SK-MEL-5 (cell line): ENCODE measurements at places on chromosomes 6 and 20.

- DNase-seq = peak; percentile 52
Observed at GRCh38 chr6:1363729-1364572, 25.4 kb upstream of the FOXF2 start.

GRCh38 chr6:146028252-146028795, 538 bp upstream of the GRM1 start:
- DNase-seq = peak; percentile 46

- DNase-seq = no peak
Observed at GRCh38 chr6:15593798-15594197, 69.0 kb downstream of the DTNBP1 start.

DNA sequence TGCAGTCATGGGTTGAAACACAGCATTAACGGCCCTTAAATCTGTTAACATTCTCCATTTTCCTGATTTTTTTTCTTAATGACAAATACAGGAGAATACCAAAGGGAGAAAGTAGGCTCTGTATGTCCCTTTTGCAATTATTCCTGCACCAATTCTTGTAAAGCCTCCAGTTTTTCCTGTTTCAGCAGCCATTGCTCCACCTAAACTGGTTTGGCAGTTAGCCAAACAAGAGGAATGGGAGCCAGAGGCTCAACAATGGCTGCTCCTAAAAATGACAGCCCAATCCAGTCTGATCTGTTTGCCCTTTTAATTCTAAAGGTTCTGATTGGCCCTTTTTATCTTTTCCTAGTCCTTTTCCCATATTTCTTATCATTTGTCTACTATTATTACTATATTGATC, 284.2 kb upstream of the SGK1 start:
- no peak for DNase-seq

DNA sequence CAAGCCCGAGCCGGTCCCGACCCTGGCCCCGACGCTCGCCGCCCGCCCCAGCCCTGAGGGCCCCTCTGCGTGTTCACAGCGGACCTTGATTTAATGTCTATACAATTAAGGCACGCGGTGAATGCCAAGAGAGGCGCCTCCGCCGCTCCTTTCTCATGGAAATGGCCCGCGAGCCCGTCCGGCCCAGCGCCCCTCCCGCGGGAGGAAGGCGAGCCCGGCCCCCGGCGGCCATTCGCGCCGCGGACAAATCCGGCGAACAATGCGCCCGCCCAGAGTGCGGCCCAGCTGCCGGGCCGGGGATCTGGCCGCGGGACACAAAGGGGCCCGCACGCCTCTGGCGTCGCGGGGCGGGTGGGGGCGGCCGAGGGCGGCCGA, 37.5 kb downstream of the YTHDF1 start:
- DNase-seq = no peak

DNA sequence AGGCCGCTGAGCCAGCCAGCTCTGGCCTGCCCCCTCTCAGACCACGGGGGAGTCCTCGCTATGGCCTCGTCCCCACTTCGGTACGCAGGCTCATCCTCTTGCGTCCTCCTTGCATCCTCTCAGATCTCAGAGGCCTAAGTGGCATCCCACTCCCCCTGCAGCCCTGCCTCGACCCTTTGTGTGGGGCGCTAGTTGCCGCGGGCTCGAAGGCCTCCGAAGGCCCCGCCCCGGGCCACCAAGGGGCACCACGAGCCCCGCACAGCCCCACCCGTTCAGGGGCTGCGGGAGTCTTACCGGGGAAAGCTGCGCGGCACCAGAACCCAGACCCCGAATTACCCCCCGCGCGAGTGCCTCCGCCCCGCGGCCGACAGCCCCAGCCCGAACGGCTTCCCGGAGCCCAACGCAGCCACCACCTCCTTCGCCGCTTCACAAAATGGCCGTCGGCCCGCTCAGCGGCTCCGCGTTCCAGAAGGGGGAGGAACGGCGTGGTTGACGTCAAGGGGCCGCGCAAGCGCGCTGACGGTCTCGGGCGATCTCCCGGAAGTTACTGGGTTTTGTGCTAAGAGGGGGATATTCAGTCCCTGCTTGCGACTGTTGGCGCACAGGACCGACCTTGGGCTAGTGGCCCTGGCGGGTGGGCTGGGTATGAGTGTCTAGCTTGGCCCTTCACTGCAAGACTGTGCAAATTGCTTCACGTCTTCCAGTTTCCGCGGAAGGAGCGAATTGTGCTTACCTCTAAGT, at the start of the genes CPNE1 and RBM12:
TSS of gene CPNE1 (minus strand) at position 435 of the 741 bp plus-strand sequence. CDS start 31,977 bp downstream, outside the sequence.
TSS of gene RBM12 (minus strand) at position 435 of the 741 bp plus-strand sequence. CDS start 9,578 bp downstream, outside the sequence.
- DNase-seq = peak; percentile 95

- no peak for DNase-seq
Observed at GRCh38 chr20:47241345-47241781, 115.1 kb downstream of the ZMYND8 start.

DNA sequence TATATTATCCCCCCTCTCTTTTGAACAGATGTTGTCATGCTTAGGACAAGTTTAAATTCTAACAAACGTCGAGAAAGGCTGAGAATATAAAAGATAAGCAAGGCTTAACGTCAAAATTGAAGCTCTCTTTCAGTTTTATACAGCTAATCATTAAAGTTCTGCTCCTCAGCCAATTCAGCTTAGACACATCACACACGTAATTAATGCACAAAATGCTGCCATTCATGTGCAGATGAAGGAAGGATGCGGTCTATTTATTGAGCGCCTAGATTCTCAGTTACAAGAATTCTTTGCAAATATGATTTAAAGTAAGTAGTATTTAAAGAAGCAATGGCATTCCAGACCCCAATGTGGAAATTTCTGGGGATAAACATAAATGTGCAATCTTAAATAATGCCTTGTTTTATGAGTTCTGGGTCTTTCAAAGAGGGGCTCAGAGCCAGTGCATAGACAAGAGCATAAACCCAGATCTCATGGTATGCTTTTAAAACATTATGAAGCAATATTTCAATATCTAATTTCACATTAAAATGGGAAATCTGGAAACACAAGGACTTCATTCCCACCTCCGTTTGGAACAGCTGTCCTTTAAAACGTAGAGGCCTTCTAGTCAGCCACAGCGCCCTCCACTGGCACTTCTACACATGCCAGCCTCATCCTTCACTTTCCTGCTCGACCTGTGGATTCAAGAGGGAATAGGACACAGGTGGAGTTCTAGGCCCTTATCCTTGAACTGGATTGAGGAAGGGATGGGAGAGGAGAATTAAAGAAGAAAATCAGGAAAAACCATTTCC, 85.8 kb downstream of the LYRM4 start:
- DNase-seq = peak; percentile 75

- DNase-seq = no peak
Observed at GRCh38 chr20:25257756-25258475, 10.0 kb downstream of the PYGB start.

- DNase-seq = no peak
Observed at GRCh38 chr20:60327971-60328660, 369.9 kb downstream of the CDH26 start.

GRCh38 chr20:3315136-3315535, 76.1 kb upstream of the SLC4A11 start:
- DNase-seq = no peak

DNA sequence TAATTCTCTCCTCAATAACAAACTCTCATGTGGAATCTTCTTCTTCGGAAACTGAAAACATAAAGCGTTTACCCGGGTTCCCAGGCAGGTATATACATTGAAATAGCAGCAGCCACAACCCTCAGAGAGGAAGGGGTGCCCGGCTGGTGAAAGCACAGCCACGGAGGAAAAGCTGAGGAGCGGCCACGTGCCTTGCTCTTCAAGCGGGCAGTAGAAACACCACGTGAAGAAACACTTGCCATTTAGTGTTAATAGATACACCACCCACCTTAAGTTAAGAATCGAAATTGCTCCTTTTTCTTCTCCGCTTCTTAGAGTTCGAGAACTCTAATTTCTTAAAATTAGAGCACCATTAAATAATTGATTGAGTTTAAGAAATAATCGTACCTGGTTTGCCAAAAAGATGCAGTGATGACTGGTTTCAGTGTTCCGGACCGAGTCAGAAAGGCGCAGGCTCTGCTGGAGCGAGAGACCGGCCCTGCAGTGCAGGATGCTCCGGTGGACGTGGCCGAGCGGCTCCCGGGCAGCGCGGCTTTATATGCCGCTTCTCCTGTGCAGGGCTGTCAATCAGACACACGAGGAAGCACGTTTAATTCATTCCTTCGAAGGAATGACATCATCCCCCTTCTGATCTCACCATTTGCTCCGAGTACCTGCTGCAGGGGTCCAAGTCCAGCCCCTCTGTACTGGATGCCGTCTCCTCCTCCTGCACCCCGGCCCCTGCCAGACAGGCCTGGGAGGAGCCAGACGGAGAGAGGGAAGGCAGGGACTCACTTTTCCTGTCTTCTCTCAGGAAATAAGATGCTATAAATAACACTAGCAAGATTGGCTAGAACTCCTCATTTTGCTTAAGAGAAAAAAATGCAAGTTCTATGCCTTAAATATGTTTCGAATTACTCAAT, at the start of gene THBS2:
TSS of gene THBS2 (minus strand) at position 510 of the 902 bp plus-strand sequence. CDS start 3,062 bp downstream, outside the sequence.
- no peak for DNase-seq

- DNase-seq = no peak
Observed at GRCh38 chr6:149373511-149373910, 26.6 kb upstream of the SUMO4 start.

DNA sequence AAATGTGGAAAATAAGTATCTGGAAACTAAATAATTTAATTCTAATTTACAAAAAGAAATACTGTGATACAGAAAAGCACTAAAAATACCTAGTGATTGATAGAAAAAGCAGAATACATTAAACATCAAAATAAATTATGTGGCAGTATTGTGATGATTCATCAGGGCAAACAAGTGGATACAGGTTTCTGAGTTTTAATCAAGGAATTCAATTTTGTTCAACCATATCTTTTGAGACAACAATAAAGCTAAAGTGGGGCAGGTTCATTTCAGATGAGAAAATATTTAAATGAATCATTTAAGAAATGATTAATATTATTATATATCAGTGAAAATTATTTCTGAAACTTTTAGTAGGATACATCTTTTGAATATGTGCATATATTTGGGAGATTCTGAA, 49.8 kb downstream of the GRIK2 start:
- DNase-seq = no peak

GRCh38 chr6:120384671-120385070, 949.6 kb downstream of the TBC1D32 start:
- no peak for DNase-seq

GRCh38 chr6:64860203-64860602, 846.8 kb downstream of the EYS start:
- DNase-seq = no peak

- no peak for DNase-seq
Observed at GRCh38 chr6:39104528-39104927, 10.5 kb downstream of the SAYSD1 start.

DNA sequence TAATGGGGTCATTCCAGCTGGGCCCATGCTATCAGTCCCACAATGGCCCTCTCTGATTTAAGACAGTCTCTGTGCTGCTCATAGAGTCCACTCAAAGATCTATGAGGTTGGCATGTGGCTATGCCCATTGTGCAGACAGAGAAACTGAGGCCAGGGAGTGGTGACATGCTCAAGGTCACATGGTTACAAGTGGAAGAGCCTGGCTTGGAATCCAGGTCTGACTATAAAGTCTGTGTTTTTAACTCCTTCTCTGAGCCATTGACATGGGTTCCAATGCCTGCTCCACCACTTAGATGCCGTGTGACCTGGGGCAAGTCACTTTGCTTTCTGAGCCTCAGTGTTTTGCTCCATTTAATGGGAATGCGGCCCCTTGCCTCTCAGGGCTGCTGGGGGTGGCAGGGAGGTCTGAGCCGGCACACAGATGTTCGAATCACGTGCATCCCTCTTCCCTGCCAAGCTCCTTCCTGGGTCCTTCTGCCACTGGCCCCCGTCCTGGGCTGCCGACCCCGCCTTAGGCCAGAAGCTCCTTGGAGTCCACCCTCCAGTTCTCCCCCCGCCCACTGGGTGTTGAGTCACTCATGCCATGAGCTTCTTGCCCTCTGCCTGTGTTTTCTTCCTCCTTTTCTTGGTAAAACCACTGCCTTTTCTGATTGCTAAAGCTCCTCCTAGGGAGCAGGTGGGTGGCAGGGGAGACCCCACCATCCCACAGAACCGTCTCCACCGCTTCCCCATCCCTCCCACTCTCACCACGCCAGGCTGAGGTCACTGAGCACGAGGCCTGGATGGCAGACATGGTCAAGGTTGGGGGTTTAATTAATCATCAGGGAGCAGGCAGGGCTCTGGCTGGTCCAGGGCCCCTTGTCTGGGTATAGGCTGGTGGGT, 35.7 kb downstream of the CEBPB start:
- DNase-seq = no peak

- no peak for DNase-seq
Observed at GRCh38 chr6:136774228-136775041, 17.8 kb downstream of the MAP3K5 start.

DNA sequence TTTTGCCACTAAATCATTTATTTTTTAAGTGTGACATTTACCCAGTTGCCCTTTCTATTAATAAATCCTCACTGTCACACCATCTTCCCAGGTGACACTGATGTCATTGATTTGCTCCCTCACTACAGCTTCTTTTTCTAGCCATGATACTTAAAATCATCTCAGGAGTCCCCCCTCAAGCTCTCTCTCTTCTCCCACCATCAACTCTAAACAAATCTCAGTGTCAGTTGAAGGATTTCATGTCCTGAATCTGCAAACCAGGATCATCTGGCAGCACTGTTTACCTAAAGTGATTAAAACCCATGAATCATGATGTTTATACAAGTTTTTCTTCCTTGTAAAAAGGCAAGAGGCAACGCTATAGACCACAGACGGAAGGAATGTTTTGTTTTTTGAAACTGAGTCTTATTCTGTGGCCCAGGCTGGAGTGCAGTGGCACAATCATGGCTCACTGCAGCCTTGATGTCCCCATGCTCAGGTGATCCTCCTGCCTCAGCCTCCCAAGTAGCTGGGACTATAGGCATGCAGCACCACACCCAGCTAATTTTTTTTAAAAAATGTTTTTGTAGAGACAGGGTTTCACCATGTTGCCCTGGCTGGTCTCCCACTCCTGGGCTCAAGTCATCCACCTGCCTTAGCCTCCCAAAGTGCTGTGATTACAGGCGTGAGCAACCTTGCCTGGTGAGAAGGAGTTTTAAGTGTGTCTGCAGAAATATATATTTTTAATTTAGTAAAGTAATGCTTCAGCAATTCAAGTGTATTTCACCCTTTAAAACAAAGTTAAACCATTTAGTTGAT, 30.1 kb upstream of the SH3BGRL2 start:
- no peak for DNase-seq

- DNase-seq = no peak
Observed at GRCh38 chr6:49607391-49607982, 29.2 kb downstream of the RHAG start.

DNA sequence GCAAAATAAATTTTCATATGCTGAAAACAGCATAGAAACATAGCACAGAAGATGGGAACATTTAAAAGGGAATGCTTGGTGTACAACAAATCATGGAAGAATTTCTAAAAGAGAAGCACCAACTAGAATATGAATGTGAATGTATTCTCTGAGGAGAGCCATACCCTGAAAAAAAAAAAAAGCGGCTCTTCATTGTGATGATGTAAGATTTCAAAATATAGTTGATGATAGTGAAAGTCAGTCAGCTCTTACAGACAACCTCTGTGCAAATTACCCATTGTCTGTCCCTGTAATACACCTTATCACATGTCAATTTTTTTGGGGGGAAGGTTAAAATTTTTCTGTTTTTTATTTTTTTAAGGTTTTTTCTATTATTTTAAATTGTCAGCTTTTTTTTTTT, 58.6 kb upstream of the PTCHD4 start:
- no peak for DNase-seq

GRCh38 chr6:43921548-43922425, 151.8 kb downstream of the VEGFA start:
- no peak for DNase-seq
